ENCODE measurements at places on chromosomes 7 and 10.

GRCh38 chr10:85936161-85936560, 430.4 kb downstream of the GRID1 start:
- DNase-seq, result no peak

DNA sequence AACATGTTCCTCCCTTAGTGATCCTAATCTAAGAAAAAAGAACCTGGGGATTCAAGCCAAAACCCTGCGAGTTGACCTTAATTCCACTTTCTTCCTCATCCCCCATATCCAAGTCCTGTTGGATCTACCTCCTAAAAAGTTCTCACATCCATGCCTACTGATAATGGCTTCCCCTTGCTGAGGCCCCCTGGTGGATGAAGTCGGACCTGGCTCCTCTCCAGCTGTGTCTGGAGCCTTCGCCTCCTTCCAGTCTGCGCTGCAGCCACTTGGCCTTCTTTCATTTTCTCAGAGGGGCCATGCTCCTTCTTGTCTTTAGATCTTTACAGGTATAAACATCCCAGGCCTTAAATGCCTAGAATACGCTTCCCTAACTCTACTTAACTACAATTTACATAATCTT, 8.1 kb downstream of the PDE1C start:
- DNase-seq, result peak; percentile 37

GRCh38 chr7:135326636-135327280, 93.1 kb downstream of the STRA8 start:
- no peak for DNase-seq

GRCh38 chr10:86020134-86020533, 346.5 kb downstream of the GRID1 start:
- no peak for DNase-seq

DNA sequence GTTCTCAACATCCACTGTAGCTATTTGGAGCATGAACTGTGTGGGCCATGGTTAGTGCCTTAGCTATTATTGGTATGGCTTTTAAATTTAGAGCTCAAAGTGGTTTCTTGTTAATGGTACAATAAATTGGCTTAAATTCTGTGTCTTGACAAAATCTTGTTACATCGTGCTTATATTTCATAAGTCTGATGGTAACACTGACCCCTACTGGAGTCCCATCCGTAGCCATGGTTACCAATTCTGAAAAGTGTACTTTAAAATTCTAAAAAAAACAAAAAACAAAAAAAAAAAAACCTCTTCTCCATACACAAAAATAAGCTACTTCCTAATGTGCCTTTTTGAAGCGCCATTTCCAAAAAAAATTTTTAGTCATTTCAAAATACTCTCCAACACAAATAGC, 6.4 kb upstream of the RPP30 start:
- no peak for DNase-seq

GRCh38 chr7:89477991-89478390, 676.3 kb upstream of the STEAP1 start:
- DNase-seq, result no peak

DNA sequence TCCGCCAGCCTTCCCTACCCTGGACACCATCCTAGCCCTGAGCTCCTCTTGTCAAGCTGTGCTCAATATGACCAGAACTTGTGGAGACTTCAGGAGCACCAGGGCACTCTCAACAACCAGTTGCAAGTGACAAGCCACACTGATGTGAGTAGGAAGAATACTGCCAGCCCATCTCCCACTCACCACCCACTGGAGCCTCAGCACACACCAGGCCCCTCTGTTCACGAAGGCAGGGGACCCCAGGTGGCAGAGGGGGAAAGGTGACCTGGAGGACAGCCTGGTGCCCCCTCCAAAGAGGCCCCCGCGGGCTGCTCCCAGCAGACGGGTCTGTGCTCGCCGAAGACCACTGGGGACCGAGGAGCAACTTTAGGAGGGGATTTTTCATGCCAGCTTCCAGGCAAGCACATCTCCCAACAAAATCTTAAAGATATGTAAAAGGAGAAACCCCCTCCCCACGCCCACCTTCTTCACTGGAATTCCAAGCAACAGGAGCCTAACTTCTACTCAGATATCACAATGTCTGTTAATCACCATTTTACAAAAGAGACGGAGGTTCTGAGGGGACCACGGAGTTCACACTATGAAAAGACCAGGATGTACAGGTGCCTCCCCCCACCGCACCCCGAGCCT, 1.0 kb downstream of the MMD2 start:
- DNase-seq, result no peak

DNA sequence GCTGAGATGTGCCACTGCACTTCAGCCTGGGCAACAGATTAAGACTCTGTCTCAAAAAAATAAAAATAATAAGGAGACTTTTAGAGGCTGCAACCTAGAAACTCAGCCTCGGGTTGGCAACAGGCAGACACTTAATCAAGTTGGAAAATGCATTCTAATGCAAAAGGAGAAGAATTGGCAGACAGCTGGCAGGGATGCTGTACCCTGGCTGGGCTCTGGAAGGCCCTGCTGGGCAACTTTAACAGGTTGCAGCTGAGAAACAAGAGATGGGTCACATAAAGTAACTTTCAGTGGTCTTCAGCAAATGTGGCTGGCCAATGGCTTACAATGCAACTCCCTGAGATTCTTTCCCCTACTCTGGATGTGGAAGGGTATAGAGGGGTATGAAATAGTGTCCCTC, 1225.7 kb downstream of the TYW1 start:
- no peak for DNase-seq

GRCh38 chr7:108103558-108104298, 26.4 kb downstream of the LAMB4 start:
- no peak for DNase-seq

DNA sequence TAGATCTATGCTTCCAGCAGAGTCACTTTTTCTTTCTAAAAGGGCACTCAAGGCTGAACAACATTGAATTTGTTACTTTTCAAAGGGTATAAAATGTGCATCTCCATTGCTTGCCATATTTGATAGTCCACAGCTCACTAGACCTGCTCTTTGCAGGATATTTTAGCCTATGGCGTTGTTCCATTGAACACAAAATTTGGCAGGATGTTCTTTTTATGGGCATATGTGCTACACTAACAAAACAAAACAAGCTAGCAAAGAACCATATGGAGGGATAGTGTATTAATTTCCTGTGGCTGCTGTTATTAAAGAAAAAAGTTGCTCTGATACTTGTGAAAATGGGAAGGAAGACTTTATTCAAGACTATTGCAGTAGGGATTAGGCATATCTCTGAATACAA, 828.7 kb downstream of the TYW1 start:
- DNase-seq, result no peak

DNA sequence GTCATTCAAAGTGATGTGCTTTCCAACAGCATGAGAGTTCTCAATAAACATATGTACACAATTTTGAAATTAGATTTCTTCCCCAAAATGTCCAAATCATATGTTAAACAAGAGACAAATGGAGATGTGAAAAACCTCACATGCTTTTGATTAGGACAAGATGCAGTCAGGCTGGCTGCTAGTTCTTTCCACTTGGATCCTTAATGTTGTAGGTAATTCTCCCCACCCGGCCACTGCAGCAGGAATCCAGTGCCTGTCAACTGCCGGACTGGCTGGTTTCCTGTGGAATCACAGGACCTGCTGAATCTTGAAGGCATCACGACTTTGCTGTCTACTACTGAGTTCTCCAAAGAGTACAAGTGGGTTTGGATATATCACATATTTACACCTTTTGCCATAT, 138.6 kb upstream of the AKR1E2 start:
- DNase-seq, result no peak

GRCh38 chr7:142772051-142772450, 1.3 kb downstream of the PRSS2 start:
- DNase-seq, result no peak

Data from C1 segment of cervical spinal cord (tissue), 14 donors.